ENCODE measurements at places on chromosomes 7 and 10. TPM values are rescaled to one million over a fixed set of nuclear protein-coding genes. Genes with fewer than 3 reads are reported as not detected.

The JCAD gene
- 5.2 TPM for total RNA-seq

- DNase-seq, result no peak
Observed at GRCh38 chr7:81248420-81248819, 329.6 kb upstream of the SEMA3C start.

DNA sequence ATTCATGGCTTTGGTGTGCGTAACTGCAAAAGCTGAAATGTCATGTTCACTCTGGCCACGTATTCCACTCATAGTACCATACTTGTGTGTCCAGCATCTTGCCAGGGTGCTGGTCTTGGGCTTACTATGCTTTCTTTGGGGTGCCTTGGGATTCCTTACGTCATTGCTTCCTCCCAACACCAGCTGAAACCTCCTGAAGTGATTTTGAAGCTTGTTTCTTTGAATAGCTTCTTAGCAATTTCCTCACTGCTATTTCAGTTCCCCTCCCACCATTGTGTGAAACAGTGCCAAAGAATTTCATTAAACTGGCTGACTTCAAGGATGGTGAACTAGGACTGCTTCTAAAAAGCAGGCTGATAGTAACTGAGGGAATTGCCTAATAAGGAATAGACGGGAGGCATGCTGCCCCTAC is 36.9 kb downstream of the ENTPD1 start:
- no peak for DNase-seq

GRCh38 chr10:114100848-114101741 is 57.4 kb downstream of the ADRB1 start:
- DNase-seq, result no peak

GRCh38 chr10:79321494-79321882 is 25.8 kb upstream of the PPIF start:
- DNase-seq, result no peak

All from H4 (cell line).